Retina (tissue), 1 donor: ENCODE measurements at places on chromosomes 7 and 10.

DNA sequence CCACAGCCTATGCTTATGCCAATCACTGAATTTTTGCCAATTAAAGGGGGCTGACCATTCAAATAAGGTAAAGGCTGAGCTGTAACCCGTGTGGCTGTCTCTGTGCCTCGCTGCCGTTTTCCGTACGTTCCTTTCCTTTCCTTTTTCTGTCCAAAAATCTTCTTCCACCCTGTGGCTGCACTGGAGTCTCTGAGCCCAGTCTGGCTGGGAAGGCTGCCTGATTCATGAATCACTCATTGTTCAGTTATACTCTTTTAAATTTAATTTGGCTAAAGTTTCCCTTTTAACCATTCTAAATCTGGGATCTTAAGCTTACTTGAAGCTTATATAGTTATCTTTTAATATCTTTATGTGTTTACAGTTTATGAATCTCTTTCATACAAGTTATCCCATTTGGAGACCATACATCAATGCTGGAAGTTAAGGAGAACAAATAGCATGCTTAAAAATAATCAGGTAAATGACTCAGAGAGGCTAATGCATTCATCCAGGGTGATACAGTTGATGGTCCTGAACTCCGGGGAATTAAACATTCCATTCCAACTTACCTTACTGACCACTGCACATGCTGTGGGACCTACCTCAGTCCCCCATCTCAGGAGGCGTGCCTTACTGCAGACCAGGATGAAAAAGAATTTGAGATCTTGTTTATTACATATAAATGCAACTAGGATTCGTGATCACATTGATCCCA lies 385.3 kb upstream of the ADARB2 start:
- no peak for DNase-seq

GRCh38 chr10:33492701-33493345 lies 158.4 kb upstream of the NRP1 start:
- DNase-seq: no peak

DNA sequence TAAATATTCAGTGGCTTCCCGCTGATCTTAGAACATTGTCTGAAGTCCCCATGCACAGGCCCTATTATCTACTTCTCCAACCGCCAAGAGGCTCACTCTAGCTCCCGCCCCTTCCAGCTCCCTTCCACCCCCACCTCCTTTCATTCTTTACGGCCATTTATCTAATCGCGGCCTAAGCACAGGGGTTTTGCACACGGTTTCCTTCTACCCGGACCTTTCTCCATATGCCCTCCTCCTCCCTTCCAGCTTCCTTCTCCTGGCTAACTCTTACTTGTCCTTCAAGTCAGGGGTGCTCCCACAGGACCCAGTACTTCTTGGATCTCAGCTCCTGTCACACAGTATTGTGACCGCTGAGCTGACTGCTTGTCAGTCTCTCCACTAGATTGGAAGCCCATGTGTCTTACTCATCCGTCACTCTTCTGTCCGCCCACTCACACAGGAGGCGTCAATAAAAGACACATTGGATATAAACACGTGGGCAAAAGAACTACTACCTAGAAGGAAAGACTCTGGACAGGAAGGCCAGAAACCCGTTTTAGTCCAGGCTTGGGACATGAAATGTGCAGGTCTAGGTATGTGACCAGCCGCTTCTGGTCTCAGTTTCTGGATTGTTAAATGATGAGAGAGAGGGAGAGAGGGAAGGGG lies 20.2 kb upstream of the HPS1 start:
- no peak for DNase-seq

- no peak for DNase-seq
These were observed 15.5 kb downstream of the CYTH3 start for GRCh38 chr7:6256677-6257535.

GRCh38 chr10:4784667-4785333 lies 41.2 kb upstream of the AKR1E2 start:
- DNase-seq: no peak

- DNase-seq: no peak
These were observed 15.2 kb downstream of the FAM24B start for GRCh38 chr10:122864194-122864592.

DNA sequence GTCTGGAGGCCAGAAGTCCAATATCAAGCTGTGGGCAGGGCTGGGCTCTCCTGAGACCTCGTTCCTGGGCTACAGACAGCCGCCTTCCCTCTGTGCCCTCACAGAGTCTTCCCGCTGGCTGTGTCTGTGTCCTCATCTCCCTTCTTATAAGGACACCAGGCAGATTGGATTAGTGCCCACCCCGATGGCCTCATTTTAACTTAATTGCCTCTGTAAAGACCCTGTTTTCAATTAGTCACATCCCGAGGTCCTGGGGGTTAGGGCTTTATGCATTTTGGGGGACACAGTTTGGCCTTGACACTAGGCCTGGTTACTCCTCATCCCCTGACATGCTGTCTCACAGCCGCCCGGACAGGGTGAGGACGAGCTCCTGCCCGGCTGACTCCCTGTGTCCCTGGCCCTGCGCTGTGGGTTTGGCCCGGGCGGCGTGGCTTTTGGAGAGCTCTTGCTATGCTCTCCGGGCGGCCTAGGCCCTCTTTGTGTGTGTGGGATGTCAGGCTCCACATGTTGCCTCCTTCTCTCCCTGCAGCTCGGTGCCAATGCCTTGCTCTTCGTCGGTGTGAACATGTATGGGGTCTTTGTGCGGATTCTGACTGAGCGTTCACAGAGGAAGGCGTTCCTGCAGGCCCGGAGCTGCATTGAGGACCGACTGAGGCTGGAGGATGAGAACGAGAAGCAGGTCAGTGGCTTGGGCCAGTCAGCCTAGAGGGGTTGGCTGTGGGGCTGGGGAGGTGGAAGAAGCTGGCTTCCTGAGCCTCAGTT lies 18.2 kb downstream of the ADCY1 start:
- DNase-seq: no peak

DNA sequence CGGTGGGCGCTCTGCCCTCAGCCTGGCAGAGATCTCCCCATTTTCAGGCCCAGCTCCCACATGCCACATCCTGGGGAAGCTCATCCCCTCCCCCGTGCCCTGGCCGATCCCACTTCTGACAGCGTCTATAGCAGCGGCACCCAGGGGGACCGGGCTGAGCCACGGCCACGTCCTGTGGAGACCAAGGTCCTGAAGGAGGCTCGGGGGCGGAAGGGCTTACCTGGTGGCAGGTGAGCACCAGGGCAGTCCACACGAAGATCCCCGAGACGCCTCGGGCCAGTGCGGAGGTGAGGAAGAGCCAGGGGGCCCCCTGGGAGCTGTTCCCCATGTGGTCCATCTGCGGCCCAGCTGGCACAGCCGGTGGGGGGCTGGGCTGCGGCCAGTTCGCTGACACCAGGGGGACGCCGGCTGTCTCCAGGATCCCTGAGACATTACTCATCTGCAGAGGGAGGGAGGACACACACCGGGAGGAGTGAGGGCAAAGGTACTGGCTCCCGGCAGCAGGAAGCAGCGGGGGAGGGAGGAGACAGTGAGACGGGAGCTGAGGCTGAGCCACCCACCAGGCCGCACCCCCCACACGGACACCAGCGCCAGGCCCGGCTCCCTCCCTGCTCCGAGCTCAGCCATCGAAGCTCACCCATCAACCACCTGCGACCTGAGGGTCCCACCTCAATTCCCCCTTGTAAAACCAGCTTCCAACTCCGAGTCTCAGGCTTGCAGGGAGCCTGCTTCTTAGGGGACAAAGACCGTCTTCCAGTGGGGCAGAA lies 776 bp downstream of the TMEM184A start:
- DNase-seq: no peak

DNA sequence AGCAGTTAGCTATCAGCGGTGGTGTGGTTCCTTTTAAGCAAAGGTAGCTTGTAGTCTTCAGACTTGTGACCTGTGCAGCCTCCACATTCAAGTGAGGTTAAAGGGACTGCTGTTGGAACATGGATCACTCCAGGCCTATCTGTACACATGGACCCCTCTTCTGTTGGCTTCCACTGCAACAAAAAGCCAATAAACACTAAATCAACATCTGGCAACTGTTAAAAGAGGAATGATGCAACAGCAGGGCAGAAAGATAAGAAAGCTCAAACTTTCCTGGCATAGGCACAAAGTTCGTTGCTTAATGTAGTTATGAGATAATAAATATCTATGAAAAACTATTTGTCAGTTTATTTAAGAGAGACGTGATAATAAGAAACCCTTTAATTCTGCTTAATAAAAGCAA lies 4.0 kb upstream of the MINPP1 start:
- DNase-seq: no peak

DNA sequence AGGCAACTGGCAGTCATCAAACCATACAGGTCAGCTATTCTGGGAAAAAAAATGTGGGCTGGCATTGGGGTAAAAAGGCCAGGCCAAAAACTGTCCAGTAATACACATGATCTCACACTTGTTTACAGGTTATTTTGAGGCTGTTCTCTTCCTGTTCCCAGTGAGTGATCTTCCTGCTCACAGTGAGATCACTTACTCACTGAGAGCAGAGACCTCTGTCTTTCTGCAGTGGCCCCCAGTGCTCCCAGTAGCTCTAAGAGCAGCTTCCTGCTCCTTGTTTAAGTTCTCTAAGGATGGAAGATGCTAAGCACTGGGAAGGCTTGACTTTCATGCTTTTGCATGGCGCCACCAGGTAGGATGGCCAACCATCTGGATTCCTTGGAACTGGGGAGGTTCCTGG lies 93.5 kb upstream of the KIAA1217 start:
- DNase-seq: no peak
